ENCODE measurements at places on chromosomes 3 and 15.

DNA sequence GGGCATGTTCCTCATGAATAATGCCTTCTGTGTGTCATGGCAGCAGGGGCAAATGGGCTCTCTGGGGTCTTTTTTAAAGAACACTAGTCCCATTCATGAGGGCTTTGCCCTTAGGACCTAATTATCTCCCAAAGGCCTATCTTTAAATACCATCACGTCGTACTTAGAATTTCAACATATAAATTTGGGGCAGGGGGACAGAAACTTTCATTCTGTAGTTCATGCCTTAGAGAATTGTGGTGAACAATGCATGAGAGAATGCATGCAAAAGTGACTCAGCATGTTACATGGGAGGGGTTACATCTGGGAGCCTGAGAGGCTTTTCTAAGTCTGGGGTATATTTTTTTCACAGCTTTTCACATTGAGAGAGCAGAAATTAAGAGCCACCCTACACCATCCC is 208.5 kb upstream of the ROPN1 start:
- no peak overlapping the region for H3K27ac ChIP-seq
- DNase-seq, result no peak
- H3K36me3 ChIP-seq, result no peaks in the 10 kb centered on the region
- no peak overlapping the region for H3K4me3 ChIP-seq
- H3K27me3 ChIP-seq, result peaks cover 41% of the 10 kb centered on the region

GRCh38 chr3:179962629-179963387 is 73.9 kb downstream of the PEX5L start:
- H3K36me3 ChIP-seq, result no peaks in the 10 kb centered on the region
- no peaks in the 10 kb centered on the region for H3K4me1 ChIP-seq
- H3K4me3 ChIP-seq, result no peak overlapping the region
- no peak for DNase-seq
- H3K27me3 ChIP-seq, result peaks cover 12% of the 10 kb centered on the region

DNA sequence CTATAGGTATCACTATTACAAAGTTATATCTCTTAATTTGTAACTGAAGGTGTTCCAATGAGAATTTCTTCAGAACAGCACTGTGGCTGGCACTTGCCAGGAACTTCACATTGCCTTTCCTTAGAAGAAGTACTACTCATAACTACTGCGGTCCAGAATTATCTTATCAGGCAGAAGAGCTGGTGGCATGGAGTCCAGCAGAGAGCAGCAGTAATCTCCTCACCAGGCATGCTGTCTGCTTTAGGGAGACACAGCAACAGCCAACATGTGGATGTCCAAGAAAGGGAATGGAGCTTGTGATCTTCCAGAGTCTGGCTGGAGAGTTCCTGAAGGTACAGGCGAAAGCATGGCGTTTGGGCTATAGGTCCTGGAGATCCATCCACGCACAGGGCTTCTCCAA is 919.7 kb upstream of the NR2F2 start:
- no peak overlapping the region for H3K4me3 ChIP-seq
- H3K4me1 ChIP-seq, result peaks cover 13% of the 10 kb centered on the region
- peak overlapping the region; percentile 36 for H3K27ac ChIP-seq
- H3K36me3 ChIP-seq, result no peaks in the 10 kb centered on the region

GRCh38 chr3:61828184-61828874 is 267.0 kb downstream of the PTPRG start:
- no peak overlapping the region for H3K27ac ChIP-seq
- H3K4me3 ChIP-seq, result no peak overlapping the region
- no peaks in the 10 kb centered on the region for H3K36me3 ChIP-seq
- no peaks in the 10 kb centered on the region for H3K27me3 ChIP-seq
- DNase-seq, result no peak

DNA sequence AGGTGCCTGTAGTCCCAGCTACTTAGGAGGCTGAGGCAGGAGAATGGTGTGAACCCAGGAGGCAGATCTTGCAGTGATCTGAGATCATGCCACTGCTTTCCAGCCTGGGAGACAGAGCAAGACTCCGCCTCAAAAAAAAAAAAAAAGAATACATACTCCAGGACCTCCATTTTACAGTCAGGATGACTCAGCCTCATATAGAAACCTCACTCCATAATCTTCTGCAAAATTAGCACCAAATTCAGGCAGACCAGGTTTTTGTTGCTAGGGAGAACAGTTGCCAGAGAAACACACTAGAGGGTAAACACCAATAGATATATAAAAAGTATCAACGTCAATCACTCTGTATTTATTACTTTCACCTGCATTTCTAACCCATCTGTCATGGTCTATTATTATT is 28.3 kb upstream of the AP3B2 start:
- H3K4me3 ChIP-seq, result no peak overlapping the region
- no peak overlapping the region for H3K27ac ChIP-seq
- H3K4me1 ChIP-seq, result no peaks in the 10 kb centered on the region
- no peak for DNase-seq
- H3K27me3 ChIP-seq, result no peaks in the 10 kb centered on the region
- H3K36me3 ChIP-seq, result peaks cover 33% of the 10 kb centered on the region

Measured in effector memory CD8-positive, alpha-beta T cell (primary cell).